ENCODE measurements at places on chromosomes 4 and X.

DNA sequence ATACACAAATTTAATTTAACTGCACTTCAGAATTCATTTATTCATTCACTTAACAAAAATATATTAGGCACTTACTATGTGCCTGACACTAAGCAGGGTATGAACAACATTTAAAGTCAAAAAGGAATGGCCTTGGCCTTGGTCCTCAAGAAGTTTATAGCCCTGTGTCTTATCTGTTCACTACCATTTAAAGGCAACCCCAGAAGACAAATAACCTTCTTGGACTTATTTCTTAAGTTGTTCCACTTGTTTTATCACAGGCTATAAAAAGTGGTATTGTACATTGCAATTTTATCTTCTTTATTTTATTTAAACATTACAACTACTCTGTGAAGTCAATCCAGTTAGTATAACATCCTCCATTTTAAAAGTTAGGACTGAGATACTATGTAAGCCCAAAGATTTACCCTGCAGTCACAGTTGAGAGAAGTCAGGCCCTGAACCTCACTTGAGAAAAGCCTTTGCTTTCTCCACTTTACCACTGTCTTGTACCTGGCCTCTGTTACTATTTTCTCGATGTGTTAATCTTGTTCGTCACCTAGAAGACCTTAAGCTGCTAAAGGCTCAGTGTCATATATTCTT lies 305.6 kb upstream of the DIPK2B start:
- DNase-seq: no peak

DNA sequence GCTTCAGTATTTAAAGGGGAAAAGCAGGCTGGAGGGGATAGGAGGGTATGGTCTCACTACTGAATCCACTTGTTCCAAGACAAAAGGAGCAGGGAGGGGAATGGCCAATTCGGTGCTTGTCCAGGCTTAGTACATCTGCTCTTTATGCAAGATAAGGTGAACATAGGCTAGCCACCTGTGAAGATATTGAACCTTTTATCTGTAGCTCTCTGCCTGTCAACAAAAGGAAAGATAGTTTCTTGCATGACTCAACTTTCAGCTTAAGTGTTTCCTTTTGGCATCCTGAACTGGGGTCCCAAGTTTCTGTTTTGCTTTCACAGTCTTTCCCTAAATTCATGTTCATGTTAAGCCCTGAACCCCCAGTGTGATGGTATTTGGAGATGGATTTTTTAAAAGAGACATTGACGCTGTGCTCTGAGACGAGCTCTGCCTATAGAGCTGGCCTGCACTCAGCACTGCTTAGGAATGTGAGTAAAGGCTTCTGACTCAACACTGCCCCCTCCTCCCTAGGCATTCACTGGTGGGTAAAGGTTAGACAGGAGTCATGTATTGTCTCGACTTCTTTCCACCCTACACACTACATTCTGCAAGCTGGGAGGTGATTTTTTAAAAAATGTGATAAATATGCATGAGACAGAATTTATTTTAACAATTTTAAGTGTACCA lies 28.2 kb downstream of the FAM149A start:
- DNase-seq: no peak

GRCh38 chrX:97490656-97491055 lies 606.9 kb downstream of the RPA4 start:
- no peak for DNase-seq

GRCh38 chrX:131792356-131792749 lies 230.7 kb upstream of the STK26 start:
- DNase-seq: no peak

DNA sequence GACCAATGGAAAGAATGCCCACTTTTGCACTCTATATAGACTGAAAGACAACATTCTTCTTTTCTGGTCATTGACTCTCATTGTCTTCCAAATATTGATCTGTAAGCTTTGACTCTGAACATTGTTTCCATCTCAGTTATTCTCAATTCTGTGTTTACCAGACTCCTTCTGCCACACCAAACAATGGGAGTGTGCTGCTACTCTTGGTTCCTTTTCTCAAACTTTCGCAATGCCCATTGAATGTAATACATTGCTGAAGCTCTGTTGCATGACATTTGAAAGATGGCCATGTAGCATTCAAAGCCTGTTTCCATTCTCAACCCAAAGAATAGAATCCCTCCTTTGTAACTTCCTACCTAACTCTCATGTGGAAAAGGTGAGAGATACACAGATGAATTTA lies 136.2 kb downstream of the BTC start:
- no peak for DNase-seq

DNA sequence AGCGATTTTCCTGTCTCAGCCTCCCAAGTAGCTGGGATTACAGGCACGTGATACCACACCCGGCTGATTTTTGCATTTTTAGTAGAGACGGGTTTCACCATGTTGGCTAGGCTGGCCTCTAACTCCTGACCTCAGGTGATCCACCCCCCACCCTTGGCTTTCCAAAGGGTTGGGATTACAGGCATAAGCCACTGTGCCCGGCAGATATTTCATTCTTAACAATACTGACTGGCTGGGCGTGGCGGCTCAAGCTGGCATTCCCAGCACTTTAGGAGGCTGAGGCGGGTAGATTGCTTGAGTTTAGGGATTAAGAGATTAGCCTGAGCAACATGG lies 1.3 kb downstream of the PQBP1 start:
- DNase-seq: no peak

- DNase-seq: no peak
Measured at GRCh38 chrX:73831500-73831899, 268.5 kb downstream of the CHIC1 start.

GRCh38 chrX:115297189-115297588 lies 7.7 kb downstream of the LUZP4 start:
- no peak for DNase-seq

- no peak for DNase-seq
Measured at GRCh38 chr4:141657550-141658250, 21.3 kb downstream of the IL15 start.

GRCh38 chr4:186936496-186937375 lies 213.1 kb upstream of the FAT1 start:
- no peak for DNase-seq

GRCh38 chr4:181701214-181701613 lies 542.0 kb upstream of the TENM3 start:
- DNase-seq: no peak

GRCh38 chr4:89712141-89712540 lies 124.8 kb downstream of the SNCA start:
- DNase-seq: no peak

- no peak for DNase-seq
Measured at GRCh38 chr4:126338548-126338947, 1023.8 kb downstream of the FAT4 start.

GRCh38 chr4:133095591-133095990 lies 53.5 kb upstream of the PCDH10 start:
- DNase-seq: no peak
